ENCODE measurements at places on chromosomes 2 and 18.

DNA sequence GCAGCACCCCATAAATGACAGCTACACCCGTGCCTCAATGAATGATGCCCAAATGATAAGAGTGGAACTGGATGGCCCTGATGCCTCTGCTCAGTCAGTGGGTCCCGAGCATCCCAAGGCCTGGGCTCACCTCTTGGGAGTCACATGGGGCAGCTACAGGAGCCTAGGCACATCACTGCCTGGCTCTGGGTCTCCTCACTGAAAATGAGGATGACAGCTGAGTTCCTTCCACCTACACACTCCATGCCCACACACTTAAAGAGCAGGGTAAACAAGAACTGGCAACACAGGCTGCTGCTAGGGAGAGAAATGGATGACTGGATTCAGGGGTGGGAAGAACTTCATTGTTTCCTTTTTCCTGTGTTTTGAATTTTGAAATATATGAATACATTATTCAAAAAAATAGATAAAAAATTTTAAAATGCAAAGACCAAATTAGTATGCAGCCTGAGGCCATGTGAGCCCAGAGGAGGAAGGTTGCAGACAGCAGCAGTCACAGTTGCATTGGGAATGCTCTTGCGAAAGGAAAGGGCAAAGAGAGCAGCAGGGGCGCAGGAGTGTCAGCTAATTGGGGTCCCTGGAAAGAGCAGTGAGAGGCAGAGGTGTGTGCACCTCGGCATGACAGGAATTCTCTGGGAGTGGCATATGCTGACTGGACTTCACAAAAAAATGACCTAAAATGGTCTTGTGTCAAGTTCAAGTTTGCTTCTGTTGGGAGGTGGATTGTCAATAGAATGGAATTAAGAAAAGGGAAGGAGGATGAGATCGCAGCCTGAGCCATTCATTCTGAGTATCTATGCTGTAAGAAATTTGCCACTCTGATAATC is 327.1 kb downstream of the CELF4 start:
- DNase-seq: no peak

- no peak for DNase-seq
These were observed 257.8 kb upstream of the DCC start for GRCh38 chr18:52082246-52082645.

DNA sequence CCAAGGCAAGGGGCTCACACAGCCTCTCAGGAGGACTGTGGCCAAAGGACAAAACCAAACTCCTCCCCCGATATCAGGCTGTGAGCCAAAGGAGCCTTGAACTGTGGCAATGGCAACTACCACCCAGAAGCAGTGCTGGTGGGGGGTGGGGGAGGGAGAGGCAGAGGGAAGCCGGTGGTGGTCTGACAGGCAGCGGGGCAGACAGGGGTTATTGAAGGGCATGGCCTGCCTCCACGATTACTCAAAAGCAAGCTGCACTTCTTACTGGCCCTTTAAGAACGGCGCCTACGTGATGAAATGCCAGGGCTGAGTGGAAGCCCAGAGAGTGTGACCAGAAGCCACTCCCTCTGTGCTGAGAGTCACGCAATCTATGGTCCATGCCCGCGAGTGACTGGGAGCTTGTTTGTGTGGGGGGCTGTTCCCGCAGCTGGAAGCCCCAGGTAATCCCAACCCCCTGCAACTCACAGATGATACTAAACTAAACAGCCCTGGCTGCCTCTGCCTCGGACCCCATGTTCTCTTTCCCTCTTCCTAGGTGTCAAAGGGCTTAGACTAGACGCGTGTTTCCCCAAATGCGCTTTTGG is 128.2 kb upstream of the CXCR4 start:
- no peak for DNase-seq

DNA sequence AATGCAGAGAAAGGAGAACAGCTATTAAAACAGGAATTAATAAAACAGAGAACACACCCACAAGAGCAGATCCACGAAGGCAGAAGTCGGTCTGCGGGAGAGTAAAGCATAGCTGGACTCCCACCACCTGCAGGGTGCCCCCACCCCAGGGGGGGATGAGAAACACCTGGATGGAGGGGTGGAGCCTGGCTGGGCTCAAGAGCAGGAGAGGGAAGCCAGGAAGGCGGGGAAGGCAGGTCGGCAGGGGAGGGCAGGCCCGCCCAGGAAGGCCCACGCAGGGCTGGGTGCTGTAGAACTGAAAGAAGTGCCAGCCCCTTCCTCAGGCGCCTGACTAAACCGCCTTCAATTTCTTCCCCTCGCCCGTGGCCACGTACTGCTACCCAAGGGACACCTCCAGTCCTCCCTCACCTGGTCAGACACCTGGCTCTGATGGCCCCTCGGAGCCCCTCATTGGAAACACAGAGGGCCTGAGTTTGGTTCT is 175.4 kb downstream of the HDAC4 start:
- no peak for DNase-seq

DNA sequence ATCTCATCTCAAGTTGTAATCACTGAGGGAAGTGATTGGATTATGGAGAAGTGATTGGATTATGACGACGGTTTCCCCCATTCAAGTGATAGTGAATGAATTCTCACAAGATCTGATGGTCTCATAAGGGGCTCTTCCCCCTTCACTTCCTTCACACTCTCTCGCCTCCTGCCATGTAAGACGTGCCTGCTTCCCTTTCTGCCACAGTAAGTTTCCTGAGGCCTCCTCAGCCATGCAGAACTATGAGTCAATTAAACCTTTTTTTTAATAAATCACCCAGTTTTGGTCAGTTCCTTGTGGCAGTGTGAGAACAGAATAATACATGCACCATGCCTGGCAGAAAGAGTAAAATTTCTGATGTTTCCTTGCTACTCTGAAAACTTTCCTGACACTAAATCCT is 36.6 kb downstream of the CEP68 start:
- DNase-seq: no peak
